ENCODE measurements at places on chromosomes 12 and 14.

DNA sequence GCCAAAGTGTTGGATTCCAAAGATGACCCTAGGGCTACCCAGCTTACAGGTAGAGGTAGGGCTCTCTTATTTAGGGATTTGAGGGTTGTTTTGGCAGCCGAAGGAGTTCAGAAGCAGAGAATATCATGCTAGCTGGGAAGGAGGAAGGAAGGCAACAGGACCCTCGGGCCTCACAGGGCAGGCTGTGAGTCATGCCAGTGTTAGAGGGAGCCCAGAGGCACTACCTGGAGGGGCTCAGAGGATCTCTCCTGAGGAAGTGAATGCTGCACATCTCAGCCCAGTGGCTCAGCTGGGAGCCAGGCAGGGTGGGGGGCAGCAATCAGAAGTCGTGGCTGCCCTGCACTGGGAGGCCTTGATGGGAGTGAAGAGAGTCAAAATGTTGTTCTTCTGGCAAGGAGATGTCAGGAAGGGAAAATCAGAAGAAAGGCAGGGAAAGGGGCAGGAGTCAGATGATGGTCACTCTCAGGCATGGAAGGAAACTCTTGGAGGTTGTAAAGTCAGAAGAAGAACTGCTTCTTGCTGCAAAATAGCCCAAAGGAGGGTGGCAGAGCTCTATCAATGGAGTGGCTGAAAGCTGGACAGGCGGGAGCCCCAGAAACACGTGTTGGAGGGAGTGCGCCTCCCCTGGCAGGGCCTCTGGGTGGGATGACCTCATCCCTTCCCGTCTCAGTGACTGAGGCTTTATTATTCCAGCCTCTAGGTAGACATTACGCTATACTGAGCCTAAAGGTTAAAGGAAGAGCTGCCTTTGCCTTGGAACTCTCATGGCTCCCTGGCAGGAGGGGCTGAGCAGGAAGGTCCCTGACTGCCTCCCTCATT lies 141.3 kb downstream of the SMOC1 start:
- DNase-seq, result no peak

- DNase-seq, result no peak
Observed at GRCh38 chr12:131026754-131027153, 73.0 kb downstream of the ADGRD1 start.

DNA sequence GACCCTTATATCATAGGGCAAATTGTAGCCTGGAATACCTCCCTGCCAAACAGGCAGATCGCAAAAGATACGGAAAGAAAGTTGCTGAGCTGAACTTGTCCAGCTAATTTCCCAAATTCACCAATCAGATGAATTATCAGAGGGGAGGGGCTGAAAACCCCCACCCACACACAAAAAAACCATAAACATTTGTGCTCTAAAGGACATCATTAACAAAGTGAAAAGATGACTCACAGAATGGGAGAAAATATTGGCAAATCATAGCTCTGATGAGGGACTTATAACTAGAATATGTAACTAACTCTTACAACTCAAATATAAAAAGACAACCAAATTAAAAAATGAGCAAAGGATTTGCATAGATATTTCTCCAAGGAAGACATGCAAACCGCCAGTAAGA lies 36.3 kb downstream of the PTHLH start:
- DNase-seq, result no peak

- DNase-seq, result no peak
Observed at GRCh38 chr12:64780531-64781279, 21.5 kb upstream of the GNS start.

DNA sequence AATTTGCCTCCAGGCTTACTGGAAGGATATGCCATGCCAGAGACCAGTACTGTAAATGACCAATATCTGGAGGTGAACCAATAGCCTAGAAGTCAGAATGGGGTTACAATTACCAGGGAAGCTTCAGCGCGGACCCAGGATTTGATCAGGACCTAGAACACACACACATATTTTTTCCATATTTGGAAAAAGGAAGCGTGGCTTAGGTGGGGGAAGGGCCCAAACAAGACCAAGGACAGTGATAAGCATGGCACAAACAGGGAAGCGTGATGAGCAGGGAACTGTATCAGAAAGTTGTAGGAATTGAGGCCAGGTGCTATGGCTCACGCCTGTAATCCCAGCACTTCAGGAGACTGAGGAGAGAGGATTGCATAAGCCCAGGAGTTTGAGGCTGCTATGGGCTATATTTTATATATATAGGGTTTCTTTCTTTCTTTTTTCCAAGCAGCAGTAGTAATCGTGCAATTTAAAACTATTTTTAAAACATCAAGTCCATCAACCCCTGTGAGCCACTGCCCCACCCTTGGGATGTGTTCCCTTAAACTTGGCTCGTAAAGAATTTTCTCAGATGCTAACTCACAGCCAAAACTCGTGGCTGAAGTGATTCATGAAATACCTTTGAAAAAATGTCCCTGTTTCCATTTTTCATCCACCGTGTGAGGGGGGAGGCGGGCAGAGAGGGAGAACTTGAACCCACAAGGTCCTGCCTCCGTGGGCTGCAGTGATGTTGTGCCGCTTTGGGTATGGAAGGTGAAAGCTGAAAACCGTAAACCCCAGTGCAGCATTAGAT lies 16.7 kb downstream of the HRK start:
- no peak for DNase-seq

- DNase-seq, result no peak
Observed at GRCh38 chr14:67982711-67983608, 163.4 kb downstream of the RAD51B start.

DNA sequence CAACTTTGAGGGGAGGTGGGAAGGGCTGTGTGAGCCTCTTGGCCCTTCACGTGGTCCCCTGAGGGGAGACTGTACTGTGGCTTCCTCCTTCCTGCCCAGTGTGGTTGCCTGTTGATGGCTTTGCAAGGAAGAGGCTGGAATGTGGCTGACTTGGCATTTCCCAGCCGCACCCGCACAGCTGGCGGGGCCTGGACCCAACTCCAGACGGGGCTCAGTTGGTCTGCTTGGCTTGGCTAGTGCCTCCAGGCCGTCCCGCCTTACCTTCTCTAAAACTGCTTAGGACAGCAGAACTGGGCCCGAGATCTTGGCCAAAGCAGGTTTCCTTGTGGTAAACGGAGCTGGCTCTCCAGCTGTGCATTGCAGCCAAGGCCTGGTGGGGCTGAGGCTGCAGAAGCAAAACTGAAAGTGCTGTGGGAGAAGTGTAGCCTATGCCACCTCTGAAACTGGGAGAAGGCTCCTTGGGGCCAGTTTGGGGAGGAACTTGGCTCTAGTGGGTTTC lies 139.5 kb downstream of the SMOC1 start:
- no peak for DNase-seq

DNA sequence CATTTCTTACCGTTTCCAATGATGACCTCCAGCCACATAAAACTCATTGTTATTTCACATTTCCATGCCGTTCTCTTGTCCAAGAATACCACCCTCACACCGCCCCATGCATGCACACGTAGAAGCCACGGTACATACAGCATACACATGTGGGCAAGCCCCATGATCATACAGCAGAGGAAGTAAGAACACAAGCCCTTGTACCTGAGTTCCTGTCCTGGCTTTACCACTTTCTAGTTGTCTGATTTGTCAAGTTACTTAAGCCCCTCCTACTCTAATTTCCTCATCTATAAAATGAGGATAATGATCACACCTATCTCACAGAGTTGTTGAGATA lies 59.9 kb downstream of the DUSP16 start:
- DNase-seq, result no peak

DNA sequence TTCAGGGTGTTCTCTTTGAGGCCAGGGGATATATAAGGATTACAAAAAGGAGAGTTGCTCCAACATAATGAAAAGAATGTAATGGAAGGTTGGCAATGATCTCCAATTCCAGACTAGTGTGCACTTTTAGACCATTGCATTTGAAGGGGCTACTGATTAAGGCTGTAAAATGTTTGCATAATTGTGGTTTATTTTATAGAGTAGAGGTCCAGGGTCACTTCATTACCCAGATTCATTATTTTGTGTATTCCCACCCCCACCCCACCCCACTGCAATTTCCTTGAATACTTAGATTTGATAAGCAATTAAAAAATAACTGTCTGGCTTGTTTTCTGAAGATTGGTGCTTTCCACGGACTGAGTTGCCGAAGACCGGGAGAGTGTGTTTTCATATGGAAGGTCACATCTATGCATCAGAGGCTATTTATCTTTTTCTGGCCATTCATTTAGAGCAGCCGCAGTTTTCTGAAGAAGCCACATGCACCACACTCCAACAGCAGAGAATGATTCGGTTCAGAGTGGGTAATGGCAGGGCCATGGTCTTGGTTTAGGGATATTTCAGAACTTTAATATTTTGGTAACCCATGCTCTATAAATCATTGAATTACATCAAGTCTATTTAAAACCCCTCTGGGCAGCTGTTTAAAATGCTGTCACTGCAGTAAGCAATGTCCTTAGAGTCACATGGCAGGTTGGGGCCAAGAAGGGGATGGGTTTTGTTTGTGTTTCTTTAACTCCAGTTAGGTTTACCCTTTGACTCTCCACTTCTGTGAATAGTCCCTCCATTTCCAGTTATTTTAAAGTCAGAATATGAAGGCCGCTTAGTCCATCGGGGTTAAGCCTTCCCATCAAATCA lies 94.6 kb downstream of the TMEM30B start:
- no peak for DNase-seq

DNA sequence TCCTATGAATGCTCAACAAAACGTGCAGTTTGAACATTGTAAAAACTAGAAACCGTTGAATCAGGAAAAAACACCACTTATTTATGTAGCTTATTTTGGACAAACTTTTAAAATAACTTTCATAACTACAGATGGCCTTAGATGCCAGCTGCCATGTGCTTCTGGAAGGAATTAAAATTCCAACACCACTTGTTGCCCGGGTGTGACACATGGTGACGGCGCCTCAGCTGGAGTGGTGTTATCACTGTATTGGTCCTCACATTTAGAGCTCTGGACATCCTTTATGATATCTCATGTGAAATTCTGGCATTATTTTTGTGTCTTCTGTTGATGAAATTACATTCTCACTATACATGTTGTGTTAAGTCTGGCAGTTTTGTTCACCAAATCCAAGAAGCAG lies 211.0 kb downstream of the IPO8 start:
- no peak for DNase-seq

GRCh38 chr12:15880721-15881120 lies 1.5 kb upstream of the STRAP start:
- no peak for DNase-seq

GRCh38 chr12:96153131-96153725 lies 40.9 kb upstream of the ELK3 start:
- DNase-seq, result no peak
